ENCODE measurements at places on chromosomes 4 and X. TPM values are rescaled to one million over a fixed set of nuclear protein-coding genes. Genes with fewer than 3 reads are reported as not detected.
A peak's percentile ranks its signal among the peaks of the same experiment; 100 is the strongest.

The SCD5 gene
- total RNA-seq, result 0.13 TPM

The ZIC3 gene
- not detected for total RNA-seq

The HTRA3 gene
- total RNA-seq, result not detected

DNA sequence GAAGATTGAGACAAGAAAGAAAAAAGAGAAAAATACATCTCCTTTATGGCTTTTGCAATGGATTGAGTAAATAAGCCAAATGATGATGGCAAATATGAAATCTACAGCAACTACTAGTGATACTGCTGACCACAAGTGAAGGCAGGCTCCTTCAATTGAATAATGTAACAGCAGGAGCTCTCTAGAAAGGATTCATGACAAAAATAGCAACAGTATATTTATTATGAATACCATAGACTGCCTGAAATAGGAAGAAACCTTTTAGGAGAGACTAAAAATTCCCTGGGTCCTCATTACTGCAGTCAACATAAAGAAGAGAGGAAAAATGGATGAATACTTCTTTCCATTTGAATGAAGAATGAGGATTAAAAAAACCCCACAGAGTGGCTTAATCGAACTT, 306.8 kb upstream of the ANXA10 start:
- DNase-seq, result no peak

GRCh38 chr4:154399259-154399974, 92.2 kb downstream of the DCHS2 start:
- peak; percentile 36 for DNase-seq
